ENCODE measurements at places on chromosomes 5 and 9. TPM values are rescaled to one million over a fixed set of nuclear protein-coding genes. Genes with fewer than 3 reads are reported as not detected.

DNA sequence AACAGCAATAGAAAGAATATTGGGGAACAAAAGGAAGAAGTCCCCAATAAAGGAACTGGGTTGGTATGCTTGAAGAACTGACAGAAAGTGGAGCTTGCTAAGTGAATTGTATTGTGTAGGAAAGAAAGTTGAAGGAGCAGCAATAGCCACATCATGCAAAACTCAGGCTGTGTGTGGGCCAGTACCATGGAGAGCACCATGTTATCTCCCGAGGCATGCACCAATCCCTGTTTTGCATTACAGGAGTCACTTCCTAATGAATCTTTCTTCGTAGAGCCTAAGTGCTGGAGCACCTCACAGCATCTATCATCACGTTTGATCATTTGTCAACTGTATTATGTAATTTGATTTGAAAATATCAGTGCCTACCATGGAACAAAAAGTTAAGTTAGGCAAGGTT, 137.7 kb upstream of the NMUR2 start:
- no peak for DNase-seq
- H3K36me3 ChIP-seq, result no peaks in the 10 kb centered on the region
- H3K27ac ChIP-seq, result no peak overlapping the region

DNA sequence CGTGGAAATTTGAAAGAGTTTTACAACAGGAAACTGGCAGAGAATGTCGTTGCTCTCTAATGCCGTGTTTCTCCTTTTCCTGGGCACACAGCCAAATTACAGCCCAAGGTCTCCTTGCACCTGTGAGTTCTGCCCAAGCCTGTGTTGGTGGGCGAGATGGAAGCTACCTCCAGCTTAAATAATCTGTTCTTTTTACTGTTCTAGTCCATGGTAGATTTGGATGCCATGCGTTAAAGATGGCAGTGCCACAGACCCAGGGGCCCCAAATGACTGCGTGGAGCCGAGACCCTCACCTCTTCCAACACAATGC, 92.6 kb upstream of the IRX4 start:
- no peak overlapping the region for H3K27ac ChIP-seq
- no peak for DNase-seq
- no peaks in the 10 kb centered on the region for H3K4me1 ChIP-seq
- H3K36me3 ChIP-seq, result no peaks in the 10 kb centered on the region

GRCh38 chr9:114164191-114164794, 9.0 kb downstream of the COL27A1 start:
- no peaks in the 10 kb centered on the region for H3K27me3 ChIP-seq
- H3K4me3 ChIP-seq, result no peak overlapping the region
- H3K36me3 ChIP-seq, result no peaks in the 10 kb centered on the region
- no peak for DNase-seq
- H3K4me1 ChIP-seq, result peaks cover 16% of the 10 kb centered on the region

DNA sequence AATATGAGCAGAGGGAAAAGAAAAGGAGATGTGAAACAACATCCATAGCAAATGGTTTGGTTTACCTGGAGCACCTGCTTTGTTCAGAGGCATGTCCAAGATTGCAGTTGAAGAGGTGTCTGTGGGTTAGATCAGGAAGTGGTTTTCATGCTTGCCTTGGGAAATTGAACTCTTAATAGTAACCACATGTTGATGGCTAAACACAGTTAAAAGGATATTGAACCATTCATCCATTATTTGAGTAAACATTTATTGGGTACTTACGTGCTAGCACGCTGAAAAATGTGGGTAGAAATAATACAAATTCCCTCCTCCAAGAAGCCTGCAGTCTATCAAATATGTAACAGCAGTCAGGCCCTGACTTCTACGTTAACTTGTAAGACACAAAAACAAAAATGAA, 235.7 kb upstream of the TNC start:
- DNase-seq, result no peak
- no peaks in the 10 kb centered on the region for H3K36me3 ChIP-seq
- no peaks in the 10 kb centered on the region for H3K4me1 ChIP-seq

DNA sequence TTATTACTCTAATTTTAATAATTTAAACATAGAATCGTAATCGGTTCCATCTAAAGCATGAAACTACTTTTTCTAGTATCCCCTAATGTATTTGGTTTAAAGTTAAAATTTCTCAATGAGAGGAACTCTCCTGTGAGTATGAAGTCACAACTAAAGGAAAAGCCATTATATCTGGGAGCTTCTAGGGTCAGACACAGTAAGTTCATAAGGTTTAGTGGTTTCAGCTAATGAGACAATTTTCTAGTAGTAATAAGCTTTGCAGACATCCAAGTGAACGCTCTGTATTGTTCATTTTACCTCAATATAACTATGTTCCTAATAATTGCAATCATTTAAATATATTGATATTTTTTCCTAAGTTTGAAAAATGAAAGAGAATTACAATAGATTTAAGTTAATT, 364.4 kb upstream of the CDH9 start:
- H3K4me3 ChIP-seq, result no peak overlapping the region
- H3K27ac ChIP-seq, result no peak overlapping the region
- H3K36me3 ChIP-seq, result no peaks in the 10 kb centered on the region
- no peak for DNase-seq
- no peaks in the 10 kb centered on the region for H3K27me3 ChIP-seq

GRCh38 chr5:110262749-110263148, 463.7 kb downstream of the TMEM232 start:
- no peaks in the 10 kb centered on the region for H3K36me3 ChIP-seq
- no peak overlapping the region for H3K4me3 ChIP-seq

GRCh38 chr9:85136987-85137386, 467.5 kb downstream of the NTRK2 start:
- no peak for DNase-seq
- no peaks in the 10 kb centered on the region for H3K36me3 ChIP-seq
- no peaks in the 10 kb centered on the region for H3K27me3 ChIP-seq
- no peak overlapping the region for H3K27ac ChIP-seq
- H3K4me1 ChIP-seq, result no peaks in the 10 kb centered on the region
- H3K4me3 ChIP-seq, result no peak overlapping the region

GRCh38 chr5:154112255-154112654, 73.5 kb downstream of the MFAP3 start:
- H3K27me3 ChIP-seq, result no peaks in the 10 kb centered on the region
- no peaks in the 10 kb centered on the region for H3K36me3 ChIP-seq
- H3K4me1 ChIP-seq, result no peaks in the 10 kb centered on the region
- H3K27ac ChIP-seq, result no peak overlapping the region
- no peak overlapping the region for H3K4me3 ChIP-seq

DNA sequence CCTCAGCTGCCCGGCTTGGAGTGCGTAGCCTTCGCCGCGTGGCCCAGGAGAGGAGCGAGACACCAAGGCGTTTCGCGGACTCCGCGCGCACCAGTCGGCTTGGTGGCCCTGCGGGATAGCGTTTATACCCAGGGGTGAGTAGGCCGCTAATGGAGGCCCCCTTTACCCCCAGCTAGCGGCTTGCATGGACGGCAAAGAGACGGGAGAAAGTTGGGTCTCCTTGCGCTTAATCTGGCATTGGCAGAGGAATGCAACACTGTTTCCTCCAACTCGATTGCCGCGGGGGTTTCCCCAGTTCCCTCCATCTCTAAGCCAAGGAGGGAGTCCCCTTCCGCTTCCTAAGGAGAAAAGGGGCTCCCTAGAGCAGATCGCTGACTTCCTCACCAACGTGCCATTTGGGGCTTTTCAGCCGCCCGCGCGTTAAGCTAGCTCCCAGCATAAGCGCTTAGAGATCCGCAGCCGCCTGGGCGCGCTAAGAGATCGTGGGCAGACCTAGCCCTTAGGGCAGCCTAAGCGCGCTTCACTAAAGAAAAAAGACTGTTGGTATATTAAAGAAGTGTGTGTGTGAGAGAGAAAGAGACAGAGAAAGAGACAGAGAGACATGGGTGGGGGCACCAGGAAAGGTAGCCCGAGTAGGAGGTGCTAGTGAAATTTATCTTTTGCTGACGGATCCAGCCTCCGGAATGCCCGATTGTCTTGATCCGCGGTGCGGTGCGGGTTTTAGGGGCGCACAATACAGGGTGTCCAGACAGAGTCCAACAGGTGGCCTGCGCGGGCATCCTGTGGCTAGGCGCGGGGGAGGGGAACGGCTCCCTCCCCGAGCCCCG, 597.9 kb upstream of the SGCD start:
- H3K4me3 ChIP-seq, result peak overlapping the region; percentile 22
- no peaks in the 10 kb centered on the region for H3K36me3 ChIP-seq
- H3K27me3 ChIP-seq, result peaks cover 13% of the 10 kb centered on the region
- DNase-seq, result no peak
- H3K27ac ChIP-seq, result no peak overlapping the region

DNA sequence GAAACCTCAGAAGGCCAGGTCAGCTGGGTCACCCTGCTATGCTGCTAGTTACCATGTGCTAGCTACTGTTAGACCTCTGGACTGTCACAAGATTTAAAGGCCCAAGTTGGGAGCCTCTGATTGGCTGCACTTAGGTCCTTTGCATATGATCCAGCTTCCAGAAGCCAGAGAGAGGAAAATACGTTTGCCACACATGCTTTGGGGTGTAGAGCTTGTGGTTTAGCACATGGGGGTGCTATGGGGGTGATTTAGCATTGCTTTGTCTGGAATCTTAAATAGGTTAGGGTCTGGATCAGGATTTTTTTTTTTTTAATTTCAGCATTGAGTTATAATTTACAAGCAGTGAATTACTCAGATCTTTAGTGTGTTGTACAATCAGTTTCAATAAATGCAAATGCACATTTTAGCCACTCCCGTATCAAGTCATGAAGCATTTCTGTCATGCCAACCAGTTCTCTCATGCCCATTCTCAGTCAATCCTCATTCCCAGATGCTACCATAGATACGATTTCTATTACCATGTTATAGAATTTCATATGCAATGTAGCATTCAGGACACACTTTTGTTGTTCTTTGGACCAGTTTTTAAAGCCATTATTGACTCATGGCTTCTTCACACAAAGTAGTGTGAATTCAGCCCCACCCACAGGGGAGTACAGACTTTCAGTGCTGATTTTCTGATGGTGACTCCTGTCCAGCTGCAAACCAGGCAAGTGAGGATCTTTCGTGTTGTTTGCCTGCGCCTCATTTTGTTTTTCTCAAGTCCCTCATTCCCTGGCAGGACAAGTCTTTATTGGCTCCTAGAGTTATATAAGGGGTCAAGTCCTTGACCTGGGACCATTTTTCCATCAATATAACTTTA, 250.4 kb downstream of the LRRC70 start:
- no peaks in the 10 kb centered on the region for H3K36me3 ChIP-seq
- H3K27ac ChIP-seq, result no peak overlapping the region
- DNase-seq, result no peak
- no peaks in the 10 kb centered on the region for H3K27me3 ChIP-seq
- no peaks in the 10 kb centered on the region for H3K4me1 ChIP-seq

GRCh38 chr9:17578577-17578910, 322 bp upstream of the SH3GL2 start:
- peak overlapping the region; percentile 14 for H3K4me3 ChIP-seq
- H3K27ac ChIP-seq, result no peak overlapping the region
- no peak for DNase-seq
- H3K36me3 ChIP-seq, result no peaks in the 10 kb centered on the region
- peaks cover 15% of the 10 kb centered on the region for H3K4me1 ChIP-seq

DNA sequence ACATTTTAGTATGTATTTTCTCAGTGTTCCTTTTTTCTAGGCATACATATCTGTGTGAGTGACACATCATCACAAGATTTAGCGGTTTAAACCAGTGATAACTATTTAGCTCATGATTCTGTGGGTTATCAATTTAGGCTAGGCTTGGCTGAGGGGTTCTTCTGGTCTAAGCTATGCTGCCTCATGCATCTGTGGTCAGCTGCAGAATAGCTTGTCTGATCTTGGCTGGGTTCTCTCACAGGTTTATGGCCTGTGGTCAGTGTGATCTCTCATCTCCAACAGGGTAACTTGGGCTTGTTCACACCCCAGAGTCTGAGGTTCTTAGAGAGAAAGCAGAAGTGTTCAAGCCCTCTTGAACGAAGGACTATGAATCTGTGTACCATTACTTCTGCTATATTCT, 363.3 kb downstream of the KDM4C start:
- no peaks in the 10 kb centered on the region for H3K27me3 ChIP-seq
- H3K27ac ChIP-seq, result no peak overlapping the region
- H3K4me1 ChIP-seq, result no peaks in the 10 kb centered on the region

GRCh38 chr5:42037379-42037932, 112.4 kb downstream of the FBXO4 start:
- no peak for DNase-seq
- H3K27me3 ChIP-seq, result no peaks in the 10 kb centered on the region
- H3K4me1 ChIP-seq, result no peaks in the 10 kb centered on the region
- H3K27ac ChIP-seq, result no peak overlapping the region
- H3K36me3 ChIP-seq, result no peaks in the 10 kb centered on the region
- no peak overlapping the region for H3K4me3 ChIP-seq

DNA sequence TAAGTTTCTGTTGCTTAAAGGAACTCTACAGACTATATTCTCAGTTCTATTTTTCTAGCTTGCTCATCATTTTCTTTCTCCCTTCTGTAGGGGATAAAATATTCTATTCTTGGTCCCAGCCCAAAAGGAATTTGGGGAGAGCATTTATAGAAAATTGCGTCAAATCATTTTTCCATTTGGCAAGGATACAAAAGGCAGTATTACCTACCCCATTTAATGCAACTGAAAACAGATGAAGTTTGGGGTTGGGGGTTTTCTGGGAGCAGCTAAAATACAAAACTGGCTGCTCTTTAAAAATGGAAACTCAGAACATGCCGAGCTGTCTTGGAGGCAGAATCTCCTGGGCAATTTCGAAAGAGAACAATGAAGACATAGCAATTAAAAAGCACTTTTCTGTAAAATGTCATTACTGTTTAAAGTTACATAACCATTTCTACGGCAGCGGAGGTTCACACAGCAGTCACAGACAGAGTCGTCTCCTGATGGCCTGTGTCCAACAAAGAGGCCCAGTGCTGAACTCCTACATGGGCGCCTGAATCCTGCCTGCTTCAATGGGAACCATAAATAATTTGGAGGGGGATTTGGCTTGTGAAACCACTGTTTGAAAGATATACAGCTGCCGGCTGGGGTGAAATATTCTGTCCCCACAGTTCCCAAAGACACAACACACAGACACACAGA, 152.4 kb downstream of the BRINP1 start:
- peaks cover 18% of the 10 kb centered on the region for H3K4me1 ChIP-seq
- peak; percentile 86 for DNase-seq
- H3K27me3 ChIP-seq, result no peaks in the 10 kb centered on the region
- H3K36me3 ChIP-seq, result no peaks in the 10 kb centered on the region

- DNase-seq, result no peak
- H3K27ac ChIP-seq, result no peak overlapping the region
- H3K4me1 ChIP-seq, result no peaks in the 10 kb centered on the region
- H3K36me3 ChIP-seq, result no peaks in the 10 kb centered on the region
- no peak overlapping the region for H3K4me3 ChIP-seq
These were observed 103.8 kb upstream of the KLF4 start for GRCh38 chr9:107593224-107593870.

GRCh38 chr5:149005077-149005892, 57.6 kb downstream of the SH3TC2 start:
- no peaks in the 10 kb centered on the region for H3K36me3 ChIP-seq
- no peaks in the 10 kb centered on the region for H3K27me3 ChIP-seq
- H3K27ac ChIP-seq, result no peak overlapping the region
- no peak for DNase-seq
- no peaks in the 10 kb centered on the region for H3K4me1 ChIP-seq
- no peak overlapping the region for H3K4me3 ChIP-seq

Gene PHF19
- total RNA-seq, result 22.5 TPM

Gene BNC2
- total RNA-seq, result 148 TPM

Gene TRIM36
- 1.4 TPM for total RNA-seq

Gene NUP188
- 28.8 TPM for total RNA-seq

Gene ARPC5L
- total RNA-seq, result 26.2 TPM

Gene SREK1IP1
- total RNA-seq, result 14.1 TPM
